Activated T-cell treated with anti-CD3 and anti-CD28 coated beads for 1 hour (primary cell): ENCODE measurements at places on chromosomes 2 and 18.

GRCh38 chr2:127388423-127389164, 819 bp upstream of the MAP3K2 start:
- no peak for DNase-seq

GRCh38 chr2:88167740-88168139, 2.4 kb upstream of the THNSL2 start:
- DNase-seq = no peak

DNA sequence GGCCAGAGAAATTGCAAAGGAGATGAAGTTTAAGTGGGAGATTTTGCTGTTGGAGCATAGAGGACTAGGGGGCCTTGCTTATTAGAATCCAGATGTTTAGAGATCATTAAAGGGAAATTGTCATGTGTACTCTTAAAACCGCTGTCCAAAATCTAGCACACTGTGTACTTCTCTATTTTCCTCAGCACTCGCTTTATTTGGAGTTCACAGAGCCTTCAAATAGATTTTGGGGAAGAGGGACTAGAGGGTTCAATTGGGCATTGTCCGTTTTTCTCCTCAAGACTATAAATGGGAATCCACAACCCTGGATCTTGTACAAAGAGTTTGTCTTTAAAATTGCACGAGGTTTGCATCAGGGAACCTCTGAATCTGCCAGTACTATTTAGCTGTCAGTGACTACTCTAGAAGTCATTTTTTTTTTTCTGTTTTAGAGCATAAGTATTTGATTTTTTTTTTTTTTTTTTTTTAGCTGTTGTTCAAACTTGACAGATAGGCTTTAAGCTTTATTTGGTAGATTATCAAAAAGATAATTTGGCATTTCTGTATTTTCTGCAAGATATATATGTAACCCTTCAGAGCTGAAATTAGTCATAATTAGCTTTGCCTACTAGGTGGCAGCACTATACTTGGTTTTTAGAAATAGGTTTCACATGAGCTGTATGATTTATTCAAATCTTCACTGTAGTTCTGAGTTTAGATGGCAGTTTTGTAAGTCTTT, 14.2 kb downstream of the PMS1 start:
- DNase-seq = no peak

GRCh38 chr2:119469131-119469530, 37.5 kb downstream of the TMEM37 start:
- DNase-seq = no peak

DNA sequence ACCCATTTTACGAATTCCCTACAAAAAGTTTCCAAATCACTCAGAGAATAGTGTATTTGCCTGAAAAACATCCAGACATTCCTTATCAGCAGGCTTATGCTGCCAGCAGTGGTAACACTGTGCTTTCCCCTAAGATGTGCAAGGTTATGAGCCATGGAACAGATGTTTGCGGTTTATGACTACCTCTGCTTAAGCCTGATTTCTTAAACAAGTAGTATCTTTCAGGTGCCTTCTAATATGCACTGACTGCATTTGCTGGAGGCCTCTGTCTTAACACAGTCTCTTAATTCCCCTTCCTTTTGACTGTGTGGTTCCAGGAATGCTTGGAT, 54.8 kb downstream of the CDC42EP3 start:
- DNase-seq = no peak

DNA sequence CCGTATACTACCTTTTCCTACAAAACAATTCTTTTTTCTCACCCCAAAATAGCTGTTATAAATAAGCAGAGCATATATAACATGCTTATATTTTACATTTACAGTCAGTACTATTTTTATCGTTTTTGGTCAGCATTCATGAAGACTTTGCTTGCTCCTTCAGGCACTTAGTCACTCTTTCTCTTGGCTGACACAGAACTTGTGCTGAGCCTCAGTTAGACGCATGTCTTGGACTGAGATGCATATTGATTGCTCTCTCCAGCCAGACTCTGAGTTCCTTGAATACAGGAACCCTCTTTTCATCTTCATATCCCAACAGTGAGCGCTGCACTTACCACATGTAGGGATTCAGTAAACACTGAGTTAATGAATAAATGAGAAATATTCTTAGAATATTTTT, 158.3 kb downstream of the RTN4 start:
- DNase-seq = no peak

GRCh38 chr2:78120275-78120674, 598.1 kb upstream of the LRRTM4 start:
- DNase-seq = no peak

DNA sequence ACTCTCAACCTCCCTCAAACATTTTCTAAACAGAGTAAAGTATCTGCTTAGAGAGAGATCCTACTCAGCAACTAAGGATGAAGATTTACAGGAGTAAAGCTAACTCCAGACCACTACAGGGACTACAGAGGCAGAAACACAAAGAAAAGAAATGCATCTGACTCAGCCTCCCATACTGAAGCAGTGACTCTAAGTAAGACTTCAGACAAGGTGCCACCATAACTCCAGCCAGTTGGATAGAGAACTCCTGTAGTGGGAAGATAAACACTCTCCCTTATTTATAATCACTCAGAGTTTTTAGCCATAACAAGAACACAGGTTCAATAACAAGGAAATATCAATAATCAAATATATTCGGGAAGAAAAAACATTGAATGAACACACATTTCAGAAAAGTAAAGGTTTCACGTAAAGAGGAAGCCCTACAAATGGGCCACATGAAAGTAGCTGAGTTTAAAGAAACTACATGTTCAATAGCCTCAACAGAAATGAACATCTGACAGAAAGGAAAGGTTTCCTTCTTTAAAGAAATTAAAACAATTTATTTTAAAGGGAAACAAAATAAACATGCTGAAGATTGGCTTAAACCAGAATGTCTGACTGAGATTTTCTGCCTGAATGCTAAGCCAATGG, 519.9 kb downstream of the KCNJ3 start:
- no peak for DNase-seq

DNA sequence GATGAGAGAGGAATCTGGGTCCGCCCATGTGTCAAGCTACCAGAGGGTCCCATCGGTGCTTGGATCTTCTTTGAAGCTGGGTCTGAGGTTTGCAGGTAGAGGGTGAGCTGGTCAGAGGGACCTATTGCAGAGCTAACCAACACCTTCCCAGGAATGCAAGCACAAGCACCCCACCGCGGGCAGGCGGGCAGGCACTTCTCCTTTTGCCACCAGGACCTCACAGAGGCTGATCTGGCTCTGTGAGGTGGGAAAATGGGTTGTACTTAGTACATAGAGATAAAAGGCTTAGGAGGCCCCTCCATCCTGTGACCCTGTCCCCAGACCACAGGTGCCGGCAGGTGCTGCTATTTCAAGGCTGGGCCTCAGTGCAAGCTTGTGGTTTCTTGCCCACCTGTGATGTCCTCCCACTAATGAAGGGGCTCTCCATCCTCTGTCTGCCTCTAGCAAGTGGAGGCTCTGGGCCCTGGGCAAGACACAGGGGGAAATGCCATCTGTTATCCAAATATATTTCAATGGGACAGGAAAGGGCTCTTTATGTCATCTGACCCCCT, 31.4 kb upstream of the IL37 start:
- no peak for DNase-seq

DNA sequence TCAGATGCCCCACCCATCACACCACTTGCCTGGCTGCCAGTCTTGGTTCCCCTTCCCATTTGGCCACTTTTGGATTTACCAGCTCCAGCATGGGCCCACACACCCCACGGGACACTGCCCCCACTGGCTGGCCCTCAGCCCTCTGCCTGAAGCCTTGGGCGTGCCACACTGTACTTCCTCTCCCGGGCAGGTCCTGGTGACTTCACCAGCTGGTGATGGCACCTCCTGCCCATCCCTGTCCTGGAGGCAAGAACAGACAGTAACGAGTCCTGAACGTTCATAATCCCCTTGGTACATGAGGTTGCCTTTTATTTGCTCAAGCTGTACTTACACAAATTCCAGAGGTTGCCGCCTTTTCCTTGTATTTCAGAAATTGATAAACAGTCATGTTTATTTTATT, 81.1 kb downstream of the TMEM17 start:
- DNase-seq = no peak

DNA sequence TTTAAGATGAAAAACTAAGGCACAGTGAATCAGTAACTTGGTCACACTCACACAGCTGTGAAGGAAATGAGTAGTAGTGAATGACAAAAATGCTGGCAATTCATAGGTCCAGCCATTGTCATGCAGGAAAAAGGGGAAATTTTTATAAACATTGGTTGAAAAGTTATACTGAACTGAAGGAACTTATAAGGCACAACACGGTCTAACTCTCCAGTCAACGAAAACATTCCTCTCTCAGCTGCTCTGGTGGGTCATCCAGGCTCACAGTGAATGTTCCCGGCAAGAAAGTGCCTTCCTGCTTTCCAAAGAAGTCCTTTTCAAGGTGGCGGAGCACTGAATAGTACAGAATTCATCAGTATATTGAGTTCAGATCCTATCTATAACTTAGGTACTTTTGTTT, 476.1 kb downstream of the DCC start:
- no peak for DNase-seq

- DNase-seq = no peak
These were observed 65.9 kb upstream of the RAB27B start for GRCh38 chr18:54762386-54762785.
